ENCODE measurements at places on chromosomes 6 and 20.

GRCh38 chr20:7248281-7249201 lies 481.1 kb downstream of the BMP2 start:
- DNase-seq: no peak

- DNase-seq: peak; percentile 9
Observed at GRCh38 chr6:14316651-14317386, 199.2 kb downstream of the CD83 start.

GRCh38 chr6:13302751-13303667 lies 25.3 kb downstream of the TBC1D7 start:
- DNase-seq: peak; percentile 93

DNA sequence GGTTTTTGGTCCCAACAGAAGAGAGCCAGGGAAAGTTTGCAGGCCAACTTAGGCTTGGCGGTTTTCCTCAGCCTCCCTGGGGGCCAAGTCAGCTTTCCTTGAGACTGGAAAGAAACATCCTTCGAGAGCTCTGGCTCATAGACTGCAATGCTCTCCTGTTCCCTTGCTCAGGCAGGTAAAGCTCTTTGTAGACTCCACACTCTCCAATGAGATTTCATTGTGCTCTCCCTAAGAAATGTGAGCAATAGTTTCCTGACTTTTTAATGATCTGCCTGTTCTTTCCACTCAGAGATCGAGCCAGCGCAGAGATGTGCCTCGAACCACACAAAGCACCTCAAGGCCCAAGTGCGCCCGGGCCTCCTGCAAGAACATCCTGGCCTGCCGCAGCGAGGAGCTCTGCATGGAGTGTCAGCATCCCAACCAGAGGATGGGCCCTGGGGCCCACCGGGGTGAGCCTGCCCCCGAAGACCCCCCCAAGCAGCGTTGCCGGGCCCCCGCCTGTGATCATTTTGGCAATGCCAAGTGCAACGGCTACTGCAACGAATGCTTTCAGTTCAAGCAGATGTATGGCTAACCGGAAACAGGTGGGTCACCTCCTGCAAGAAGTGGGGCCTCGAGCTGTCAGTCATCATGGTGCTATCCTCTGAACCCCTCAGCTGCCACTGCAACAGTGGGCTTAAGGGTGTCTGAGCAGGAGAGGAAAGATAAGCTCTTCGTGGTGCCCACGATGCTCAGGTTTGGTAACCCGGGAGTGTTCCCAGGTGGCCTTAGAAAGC lies 13.9 kb downstream of the TNFAIP3 start:
- no peak for DNase-seq

GRCh38 chr6:150391414-150391813 lies 22.6 kb downstream of the IYD start:
- no peak for DNase-seq

- DNase-seq: no peak
Observed at GRCh38 chr20:33561692-33562601, 72.1 kb downstream of the CBFA2T2 start.

DNA sequence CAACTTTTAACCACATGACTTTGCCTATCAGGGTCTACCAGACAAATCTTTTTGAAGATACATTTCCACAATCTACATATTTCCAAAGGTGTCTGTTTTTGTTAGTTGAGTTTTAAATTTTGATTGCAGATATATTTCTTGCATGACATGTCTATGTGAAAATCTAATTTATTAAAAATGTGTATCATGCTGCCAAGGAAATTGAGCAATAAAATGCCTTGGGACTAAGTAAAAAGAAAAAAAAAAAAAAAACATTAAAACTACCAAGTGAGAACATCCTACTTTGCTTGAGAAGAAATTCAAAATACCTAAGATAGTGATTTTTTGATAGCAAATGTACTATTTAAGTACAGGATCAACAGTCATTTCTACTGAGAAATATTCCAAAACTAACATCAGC lies 17.7 kb downstream of the SLC17A5 start:
- DNase-seq: no peak

- no peak for DNase-seq
Observed at GRCh38 chr6:19121521-19121920, 715.6 kb upstream of the ID4 start.

DNA sequence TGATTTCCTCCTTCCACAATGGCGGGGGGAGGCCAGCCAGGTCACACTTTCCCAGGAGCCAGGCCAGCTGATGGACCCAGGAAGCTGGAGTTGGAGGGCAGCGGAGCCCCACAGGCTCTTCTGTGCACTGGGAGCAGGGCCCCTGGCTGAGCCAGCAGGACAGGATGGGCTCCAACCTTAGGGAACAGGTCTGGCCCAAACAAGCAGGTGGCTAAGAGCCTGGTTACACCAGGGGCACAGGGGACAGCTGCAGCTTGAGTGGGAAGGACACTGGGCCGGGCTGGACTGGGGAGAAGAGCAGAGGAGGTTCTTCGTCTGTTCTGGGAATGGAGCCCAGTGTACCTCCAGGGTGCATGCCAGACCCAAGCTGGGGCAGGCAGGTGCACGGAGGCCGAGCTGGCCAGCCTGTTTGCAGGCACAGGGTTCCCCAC lies 102.3 kb downstream of the DLL1 start:
- DNase-seq: no peak

- no peak for DNase-seq
Observed at GRCh38 chr6:44855562-44856411, 468.3 kb downstream of the CDC5L start.

GRCh38 chr20:60977901-60978300 lies 274.2 kb upstream of the CDH4 start:
- DNase-seq: no peak

DNA sequence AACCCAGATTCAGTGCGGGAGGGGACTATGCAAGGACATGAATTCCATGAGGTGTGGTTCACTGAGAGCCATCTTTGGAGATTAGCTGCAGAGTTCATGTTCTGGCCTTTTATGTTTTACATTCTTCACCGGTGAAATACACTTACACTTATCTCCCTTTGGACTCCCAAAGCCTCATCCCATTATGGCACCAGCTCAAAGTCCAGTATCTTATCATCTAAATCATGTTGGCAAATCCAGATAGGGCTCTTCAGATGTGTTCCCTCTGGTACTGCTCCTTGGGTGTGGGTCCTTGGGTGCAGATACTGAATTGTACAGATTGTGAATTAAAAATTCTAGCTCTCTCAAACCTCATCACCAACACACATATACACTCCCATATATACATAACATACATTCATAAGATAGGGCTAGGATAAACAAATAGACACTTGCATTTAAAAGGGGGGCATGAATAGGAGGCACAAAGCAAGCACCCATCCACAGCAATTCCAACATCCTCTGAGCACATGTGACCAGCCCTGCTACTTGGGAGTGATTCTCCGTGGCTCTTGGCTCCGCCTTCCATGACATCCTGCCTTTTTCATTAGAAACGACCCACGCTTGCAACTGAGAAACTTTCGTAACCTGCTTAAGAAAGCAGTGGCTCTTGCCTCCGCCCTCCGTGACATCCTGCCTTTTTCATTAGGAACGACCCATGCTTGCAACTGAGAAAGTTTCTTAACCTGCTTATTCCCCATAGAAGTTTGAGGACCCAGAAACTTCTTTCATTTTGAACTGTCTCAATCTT lies 53.6 kb upstream of the LRRC1 start:
- no peak for DNase-seq

DNA sequence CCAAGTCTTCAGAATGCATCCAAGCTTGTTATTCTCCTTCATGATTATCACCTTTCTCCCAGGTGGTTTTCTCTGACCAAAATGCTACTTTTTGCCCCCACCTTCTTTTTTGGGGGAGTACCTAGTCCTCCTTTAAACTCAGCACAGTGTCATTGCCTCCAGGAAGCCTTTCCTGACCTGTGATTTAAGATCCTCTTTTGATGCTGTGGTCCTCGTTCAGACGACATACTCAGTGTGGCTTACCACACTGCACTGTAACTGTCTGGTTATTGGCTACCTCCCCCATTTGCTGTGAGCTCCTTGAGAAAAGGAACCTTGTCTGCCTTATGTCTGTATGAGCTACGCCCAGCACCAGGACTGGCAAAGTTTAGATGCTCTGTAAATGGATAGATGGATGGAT lies 14.6 kb downstream of the SAYSD1 start:
- DNase-seq: no peak

- no peak for DNase-seq
Observed at GRCh38 chr20:25275813-25276532, 28.1 kb downstream of the PYGB start.
